Stimulated activated CD4-positive, alpha-beta T cell treated with anti-CD3 and anti-CD28 coated beads, Interleukin-1b, Interleukin-23, amount 100 ng/mL, for 1 hour (primary cell): ENCODE measurements at places on chromosomes 5 and 9.

GRCh38 chr9:88339317-88339716 is 48.9 kb upstream of the SPIN1 start:
- DNase-seq, result no peak

- no peak for DNase-seq
These were observed 68.5 kb downstream of the OTULIN start for GRCh38 chr5:14732991-14733390.

GRCh38 chr5:94313188-94313587 is 305.2 kb downstream of the KIAA0825 start:
- no peak for DNase-seq

- DNase-seq, result no peak
These were observed 46.0 kb downstream of the CAMK2A start for GRCh38 chr5:150243590-150243989.

DNA sequence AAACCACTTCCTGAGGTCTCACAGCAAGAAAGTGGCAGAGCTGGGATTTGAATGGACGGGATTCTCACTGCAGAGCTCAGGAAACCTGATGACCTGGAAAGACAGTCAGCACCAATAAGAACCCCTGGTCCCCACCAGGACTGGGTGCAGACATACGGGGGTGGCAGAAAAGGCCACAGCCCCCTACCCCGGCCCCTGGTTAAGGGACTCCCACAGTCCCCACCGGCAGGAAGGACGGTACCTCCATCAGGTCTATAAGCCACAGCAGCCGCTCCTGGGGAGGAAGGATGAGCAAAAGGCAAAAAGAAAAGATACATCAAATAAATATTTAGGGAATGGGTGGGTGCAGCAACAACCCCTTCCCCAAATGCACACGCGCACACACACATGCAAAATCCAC is 32.0 kb upstream of the AKNA start:
- DNase-seq, result no peak

DNA sequence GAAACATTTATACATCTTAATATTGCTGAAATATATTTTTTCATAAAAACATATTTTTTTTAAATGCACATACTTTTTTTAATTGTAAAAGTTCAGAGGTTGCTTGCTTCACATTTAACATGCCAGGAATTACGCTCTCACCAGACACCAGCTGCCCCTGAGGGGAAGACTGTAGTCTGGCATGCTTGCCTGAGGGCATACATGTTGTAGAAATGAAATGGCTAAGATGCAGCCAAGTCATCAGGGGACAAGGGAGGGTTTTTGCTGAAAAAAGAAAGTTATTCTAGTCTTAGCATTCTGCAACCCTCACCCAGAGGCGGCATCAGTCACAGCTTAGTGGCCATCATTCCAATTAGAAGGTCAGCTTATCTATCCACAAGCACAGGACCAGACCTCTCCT is 426.7 kb upstream of the FTMT start:
- DNase-seq, result no peak

DNA sequence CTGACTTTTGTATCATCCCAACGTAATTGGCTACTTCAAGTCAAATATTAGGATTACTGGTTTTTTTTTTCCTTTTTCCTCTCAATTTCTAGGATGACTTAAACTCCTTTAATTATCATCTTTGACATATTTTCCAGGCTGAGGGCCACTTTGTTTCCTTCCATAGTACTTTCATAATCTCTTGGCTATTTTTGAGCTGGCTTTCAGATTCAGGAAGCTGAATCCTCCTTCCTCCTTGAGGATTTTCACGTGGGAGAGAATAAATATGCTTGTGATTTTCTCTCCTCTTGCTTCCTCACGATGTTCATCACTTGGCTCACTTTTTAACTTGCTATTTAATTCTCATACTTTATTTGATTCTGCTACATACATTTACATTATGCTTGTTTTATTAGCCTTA is 88.1 kb downstream of the ITGA1 start:
- no peak for DNase-seq

GRCh38 chr5:59119480-59119879 is 536.6 kb downstream of the RAB3C start:
- no peak for DNase-seq
